Choroid plexus epithelial cell (primary cell): ENCODE measurements at places on chromosomes 7 and 10.
A peak's percentile ranks its signal among the peaks of the same experiment; 100 is the strongest.

DNA sequence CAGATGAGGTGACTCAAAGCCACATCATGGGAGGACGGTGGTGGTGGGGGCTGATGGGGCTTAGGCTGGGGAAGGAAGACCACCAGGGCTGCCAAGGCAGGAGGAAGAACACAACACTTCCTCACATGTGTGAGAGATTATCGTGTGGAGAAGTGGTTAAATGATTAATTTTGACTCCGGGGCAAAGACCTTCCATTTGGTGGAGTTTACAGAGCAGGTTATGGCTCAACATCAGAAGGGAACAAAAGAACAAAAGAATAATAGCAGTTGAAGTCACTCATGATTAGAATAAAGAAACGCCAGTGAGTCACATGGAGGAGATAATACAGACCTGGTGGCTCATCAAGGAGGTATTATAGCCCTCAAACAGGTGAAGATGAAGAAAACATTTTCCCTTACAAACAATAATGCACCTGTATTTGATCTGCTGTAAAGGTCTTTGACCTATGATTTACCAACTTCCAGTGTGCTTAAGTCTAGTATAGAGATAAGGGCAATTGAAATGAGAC lies 170.1 kb downstream of the PKD1L1 start:
- DNase-seq = no peak

- peak; percentile 96 for DNase-seq
Observed at GRCh38 chr10:44978570-44979280, at the start of gene DEPP1. DEPP1 (minus strand) TSS chr10:44978809; CDS start chr10:44978030, 779 bp downstream.

DNA sequence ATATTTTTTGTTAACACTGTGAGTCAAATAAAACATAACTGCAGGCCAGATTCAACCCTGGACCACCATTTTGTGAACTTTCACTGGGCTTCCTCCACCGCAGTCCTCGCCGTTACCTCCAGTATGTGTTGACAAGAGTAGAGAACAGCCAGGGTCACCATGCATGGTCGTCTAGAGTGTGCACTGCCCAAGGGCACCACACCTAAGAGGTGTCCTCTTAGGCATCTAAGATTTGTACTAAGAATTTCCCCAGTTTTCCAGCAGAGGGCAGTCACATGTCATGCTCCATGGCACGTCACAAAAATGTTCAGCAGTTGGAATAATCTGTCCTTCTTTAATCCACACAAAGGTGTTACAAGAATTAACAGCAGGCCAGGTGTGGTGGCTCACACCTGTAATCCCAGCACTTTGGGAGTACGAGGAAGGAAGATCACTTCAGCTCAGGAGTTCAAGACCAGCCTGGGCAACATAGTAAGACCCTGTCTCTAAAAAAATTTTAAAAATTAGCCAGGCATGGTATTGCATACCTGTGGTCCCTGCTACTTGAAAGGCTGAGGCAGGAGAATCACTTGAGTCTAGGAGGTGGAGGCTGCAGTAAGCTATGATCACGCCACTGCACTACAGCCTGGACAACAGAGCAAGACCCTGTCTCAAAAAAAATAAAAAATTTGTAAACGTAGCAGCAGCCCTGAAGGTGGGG lies 71.2 kb upstream of the FOXK1 start:
- DNase-seq = peak; percentile 84

- DNase-seq = peak; percentile 81
Observed at GRCh38 chr7:129969881-129970446, 17.2 kb upstream of the UBE2H start.

GRCh38 chr10:130479926-130480325 lies 343.7 kb downstream of the GLRX3 start:
- DNase-seq = no peak

DNA sequence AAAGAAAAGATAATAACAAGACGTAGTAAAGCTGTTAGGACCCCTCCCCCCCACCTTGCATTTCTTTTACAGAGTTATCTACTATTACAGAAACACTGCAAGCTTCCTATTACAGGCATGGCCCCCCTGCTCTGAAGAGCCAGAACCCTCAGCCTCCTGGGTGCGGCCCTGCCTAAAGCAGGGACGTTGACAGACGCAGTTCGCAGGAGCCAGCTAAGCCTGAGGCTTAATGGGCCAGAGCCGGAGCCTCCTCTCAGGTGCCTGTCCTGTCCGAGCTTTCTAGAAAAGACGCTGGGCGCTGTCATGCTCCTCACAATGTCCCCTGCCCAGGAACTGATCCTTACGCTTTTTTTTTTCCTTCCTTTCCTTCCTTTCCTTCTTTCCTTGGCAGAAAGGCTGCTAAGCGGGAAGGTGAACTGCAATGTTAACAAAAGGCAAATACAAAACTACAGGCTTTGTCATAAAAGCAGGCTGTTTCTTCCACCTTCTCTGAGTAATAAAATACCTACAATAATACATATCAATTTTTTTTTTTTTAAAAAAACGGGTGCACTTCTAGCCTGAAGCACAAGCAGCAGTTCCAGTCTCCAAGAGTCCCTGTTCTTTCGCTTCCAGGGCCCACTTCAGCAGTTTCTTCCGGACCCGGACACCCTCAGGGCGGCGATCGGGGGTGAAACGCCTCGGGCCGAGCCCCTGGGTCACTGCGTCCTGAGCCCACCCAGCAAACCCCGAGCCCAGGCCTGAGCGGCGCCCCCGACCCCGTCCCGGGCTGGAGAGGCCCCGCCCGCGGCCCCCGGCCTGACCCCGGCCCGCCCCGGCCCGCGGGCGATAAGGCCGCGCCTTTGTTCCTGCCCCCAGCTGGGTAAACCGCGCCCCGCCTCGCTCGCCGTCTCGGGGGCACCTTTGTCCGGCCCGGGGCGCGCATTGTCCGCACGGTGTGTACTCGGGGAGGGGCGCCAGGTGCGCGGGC lies 11.2 kb downstream of the MNX1 start:
- DNase-seq = no peak

- DNase-seq = no peak
Observed at GRCh38 chr10:124214610-124215375, 121.4 kb upstream of the CHST15 start.

- no peak for DNase-seq
Observed at GRCh38 chr7:84060000-84060399, 134.6 kb downstream of the SEMA3A start.

DNA sequence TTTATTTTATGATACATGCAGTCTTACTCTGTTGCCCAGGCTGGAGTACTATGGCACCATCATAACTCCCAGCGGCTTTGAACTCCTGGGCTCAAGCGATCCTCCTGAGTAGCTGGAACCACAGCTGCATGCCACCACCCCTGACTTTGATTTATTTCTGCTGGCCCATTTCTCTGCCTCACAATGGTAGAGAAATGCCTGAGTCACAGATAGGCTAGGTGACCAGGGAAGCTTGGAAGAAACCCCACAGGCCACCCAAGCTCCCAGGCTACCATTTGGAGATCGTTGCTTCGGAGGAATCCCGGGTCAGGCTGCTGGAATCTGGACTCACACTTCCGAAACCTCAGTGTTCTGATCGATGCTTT lies 17.4 kb upstream of the BAIAP2L1 start:
- peak; percentile 7 for DNase-seq

GRCh38 chr10:23362069-23362830 lies 17.7 kb upstream of the C10orf67 start:
- DNase-seq = no peak

GRCh38 chr10:113666682-113667252 lies 2.9 kb upstream of the NRAP start:
- peak; percentile 47 for DNase-seq

DNA sequence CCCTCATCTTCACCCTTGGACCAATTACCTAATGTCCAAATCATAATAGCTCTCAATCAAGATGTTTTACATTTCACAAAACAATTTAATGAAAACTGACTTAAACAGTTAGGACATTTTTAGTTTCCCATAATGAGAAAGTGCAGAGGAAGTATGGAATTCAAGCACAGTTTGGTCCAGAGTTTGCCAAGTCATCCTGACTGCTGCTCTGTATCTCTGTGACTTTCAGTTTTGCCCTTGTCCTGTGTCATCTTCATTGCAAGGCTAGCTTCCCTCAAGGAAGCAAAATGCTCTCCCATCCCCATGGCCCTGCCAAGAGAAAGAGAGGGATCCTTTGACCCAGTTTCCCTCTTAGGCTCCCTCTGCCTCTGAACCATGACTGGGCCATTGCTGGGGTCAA lies 7.9 kb upstream of the PLEKHS1 start:
- DNase-seq = no peak

DNA sequence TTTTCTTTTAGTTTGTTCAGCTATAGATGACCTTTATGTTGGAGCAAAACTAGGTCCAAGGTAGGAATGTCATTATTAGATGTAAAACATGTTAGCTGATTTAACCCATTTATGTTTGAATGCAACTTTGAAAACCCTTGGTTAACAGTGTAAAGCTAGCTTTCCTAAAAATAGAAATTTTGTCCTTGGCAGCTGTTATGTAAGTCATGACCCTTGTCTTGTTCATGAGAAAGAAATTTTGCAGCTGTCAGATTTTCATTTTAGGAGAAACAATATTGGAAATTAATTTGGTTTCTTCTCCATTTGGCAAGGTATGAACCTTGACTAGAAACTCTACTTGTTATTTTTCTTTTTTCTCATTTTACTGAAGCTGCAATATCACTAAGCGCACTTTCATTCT lies 23.9 kb upstream of the CCAR1 start:
- DNase-seq = peak; percentile 19

- no peak for DNase-seq
Observed at GRCh38 chr10:110822712-110823311, 48.9 kb upstream of the PDCD4 start.

GRCh38 chr10:95472304-95473088 lies 88.7 kb downstream of the SORBS1 start:
- DNase-seq = no peak

DNA sequence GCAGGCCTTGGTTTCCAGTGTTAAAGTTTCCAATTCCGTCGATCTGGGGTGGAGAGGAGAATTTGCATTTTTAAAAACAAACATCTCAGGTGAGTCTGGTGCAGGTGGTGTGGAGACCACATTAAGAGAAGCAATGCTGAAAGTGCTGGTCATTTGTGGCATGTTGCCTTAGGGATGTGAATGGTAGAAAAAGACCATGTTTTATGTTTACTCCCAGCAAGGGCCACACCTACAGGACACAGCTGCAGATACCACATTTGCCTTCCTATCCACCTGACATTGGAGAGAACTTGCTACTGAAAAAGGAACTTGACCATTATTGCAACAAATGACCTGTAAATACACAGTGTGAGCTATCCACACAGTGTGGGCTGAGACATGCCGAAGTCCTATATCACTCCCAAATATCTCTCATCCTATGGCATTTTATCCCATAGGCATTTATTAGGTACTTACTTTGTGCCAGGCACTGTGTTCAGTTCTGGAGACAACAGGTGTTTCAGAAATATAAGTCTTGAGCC lies 183.1 kb downstream of the NRP1 start:
- DNase-seq = no peak

- no peak for DNase-seq
Observed at GRCh38 chr7:98553666-98554065, 63.4 kb upstream of the NPTX2 start.

DNA sequence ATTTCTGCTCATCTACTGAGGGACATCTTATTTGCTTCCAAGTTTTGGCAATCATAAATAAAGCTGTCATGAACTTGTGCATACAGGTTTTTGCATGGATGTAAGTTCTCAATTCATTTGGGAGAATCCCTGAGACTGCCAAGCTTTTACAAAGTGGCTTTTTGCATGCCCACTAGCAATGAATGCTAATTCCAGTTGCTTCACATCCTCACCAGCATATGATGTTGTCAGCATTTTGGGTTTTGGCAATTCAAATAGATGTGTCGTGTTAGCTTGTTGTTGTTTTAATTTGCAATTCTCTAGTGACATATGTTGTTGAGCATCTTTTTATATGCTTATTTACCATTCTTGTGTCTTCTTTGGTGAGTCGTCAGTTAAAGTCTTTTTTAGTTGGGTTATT lies 57.2 kb downstream of the RAB18 start:
- no peak for DNase-seq

GRCh38 chr10:111199587-111199986 lies 122.8 kb downstream of the ADRA2A start:
- no peak for DNase-seq

GRCh38 chr7:69411466-69411865 lies 186.8 kb upstream of the AUTS2 start:
- no peak for DNase-seq

DNA sequence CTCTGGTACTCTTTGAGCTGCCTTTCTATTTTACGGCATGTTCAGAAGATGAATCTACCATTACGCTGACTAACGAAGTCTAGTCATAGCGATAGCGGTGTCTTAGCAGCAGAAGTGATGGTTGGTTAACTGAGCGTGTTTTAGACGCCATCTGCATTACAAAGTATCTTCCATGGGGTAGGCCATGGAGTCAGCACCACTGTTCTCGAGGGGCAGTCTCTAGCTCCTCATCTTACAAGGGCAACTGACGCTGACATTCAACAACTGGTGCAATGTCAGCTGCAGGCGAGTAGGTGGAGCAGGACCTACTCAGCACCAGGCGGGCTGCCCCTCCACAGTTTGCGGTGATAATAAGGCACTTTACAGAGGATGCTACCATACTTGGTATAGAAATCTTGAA lies 88.7 kb downstream of the ADARB2 start:
- no peak for DNase-seq

DNA sequence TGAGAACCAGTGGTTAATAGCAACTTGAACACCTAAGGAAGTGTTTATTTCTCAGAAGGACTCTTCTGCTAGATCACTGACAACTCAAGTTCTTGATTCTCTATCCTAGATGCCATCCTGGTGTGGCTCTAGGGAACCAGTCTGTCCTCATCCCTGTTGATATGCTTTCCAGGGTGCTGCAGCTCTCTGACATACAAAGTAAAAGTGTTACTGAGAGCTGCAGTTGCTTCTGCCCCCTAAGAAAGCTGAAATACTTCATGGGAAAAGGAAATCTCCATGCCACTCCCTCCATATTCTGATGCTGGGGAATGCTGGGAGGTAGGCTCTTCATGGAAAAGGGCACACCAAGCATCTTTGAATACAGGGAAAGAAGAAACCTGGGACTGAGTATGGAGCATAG lies 168.1 kb downstream of the KLF6 start:
- no peak for DNase-seq

GRCh38 chr10:788796-789748 lies 99.6 kb upstream of the DIP2C start:
- DNase-seq = peak; percentile 74

DNA sequence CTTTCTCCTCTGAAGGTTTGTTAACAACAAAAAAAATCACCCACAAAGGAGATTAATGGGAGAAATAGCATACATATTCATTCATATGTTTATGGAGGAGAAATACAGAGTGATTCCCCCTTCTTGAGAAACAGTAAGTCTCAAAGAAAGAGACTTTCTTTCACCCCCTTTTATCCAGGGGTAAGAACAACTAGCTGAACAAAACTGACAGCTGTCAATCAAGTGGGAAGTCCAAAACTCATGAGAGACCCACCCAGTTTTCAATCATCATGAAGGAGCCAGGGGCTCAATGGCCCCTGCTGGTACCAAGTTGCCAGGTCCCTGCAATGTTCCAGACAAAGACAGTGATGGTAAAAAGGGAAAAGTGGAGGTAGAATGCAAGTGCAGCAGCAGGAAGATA lies 1.9 kb upstream of the CYP3A43 start:
- no peak for DNase-seq

DNA sequence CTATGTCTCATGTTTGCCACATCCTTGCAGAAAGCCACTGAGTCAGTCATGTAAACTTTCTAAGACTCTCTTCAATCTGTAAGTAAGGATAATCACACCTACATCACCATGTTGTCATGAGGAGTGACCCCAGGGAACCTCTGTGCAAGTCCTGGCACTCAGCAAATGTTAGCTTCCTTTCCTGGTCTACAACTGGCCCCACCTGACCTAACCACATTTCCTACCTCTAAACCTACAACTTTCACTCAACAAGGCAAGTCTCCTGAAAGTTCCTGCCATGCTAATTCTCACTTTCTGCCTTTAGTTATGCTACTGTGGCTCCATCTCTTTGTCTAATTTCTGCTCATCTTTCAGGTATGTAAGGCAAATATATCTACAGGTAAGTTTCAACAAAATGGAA lies 72.3 kb upstream of the SEM1 start:
- no peak for DNase-seq
